Esophagus squamous epithelium (tissue), 5 donors: ENCODE measurements at places on chromosomes 6 and 20.

DNA sequence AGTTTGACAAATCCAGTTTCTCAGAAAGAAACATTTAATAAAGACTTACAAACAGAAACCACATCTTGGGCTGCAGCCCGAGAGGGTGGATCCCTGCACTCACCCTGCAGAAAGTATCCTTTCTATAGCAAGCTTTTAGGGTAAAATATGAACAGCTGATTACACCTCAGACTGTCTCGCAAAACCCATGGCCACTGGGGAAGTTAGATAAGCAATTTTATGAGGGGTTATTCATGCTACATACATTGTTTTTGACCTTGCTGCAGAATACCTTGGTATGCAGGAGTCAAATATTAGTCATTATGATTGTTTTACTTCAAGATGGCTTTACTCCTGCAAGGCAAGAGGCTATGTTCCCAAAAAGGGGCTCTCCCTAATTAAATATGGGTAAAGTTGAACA lies 126.9 kb downstream of the OR2B2 start:
- DNase-seq = no peak

DNA sequence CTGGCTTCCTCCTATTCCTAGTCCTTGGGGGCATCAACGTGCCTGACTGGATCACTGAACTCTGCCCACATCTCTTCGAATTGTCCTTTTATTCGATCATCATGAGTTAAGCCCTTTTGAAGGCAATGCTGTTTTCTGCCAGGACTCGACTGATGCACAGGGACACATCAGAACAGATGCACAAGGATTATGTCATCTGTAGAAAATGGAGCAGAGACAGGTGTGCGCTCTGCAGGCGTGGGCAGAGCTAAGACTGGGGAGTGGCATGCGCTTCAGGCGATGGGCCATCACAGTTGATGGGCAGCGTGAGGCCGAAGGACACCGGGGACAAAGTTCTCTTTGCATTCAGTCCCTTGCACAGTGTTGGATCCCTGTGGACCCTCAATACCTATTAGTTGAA lies 13.1 kb downstream of the GABRR1 start:
- no peak for DNase-seq

GRCh38 chr6:120569714-120570113 lies 764.6 kb downstream of the TBC1D32 start:
- DNase-seq = no peak

- DNase-seq = no peak
Observed at GRCh38 chr6:100121854-100122609, 128.0 kb upstream of the MCHR2 start.

DNA sequence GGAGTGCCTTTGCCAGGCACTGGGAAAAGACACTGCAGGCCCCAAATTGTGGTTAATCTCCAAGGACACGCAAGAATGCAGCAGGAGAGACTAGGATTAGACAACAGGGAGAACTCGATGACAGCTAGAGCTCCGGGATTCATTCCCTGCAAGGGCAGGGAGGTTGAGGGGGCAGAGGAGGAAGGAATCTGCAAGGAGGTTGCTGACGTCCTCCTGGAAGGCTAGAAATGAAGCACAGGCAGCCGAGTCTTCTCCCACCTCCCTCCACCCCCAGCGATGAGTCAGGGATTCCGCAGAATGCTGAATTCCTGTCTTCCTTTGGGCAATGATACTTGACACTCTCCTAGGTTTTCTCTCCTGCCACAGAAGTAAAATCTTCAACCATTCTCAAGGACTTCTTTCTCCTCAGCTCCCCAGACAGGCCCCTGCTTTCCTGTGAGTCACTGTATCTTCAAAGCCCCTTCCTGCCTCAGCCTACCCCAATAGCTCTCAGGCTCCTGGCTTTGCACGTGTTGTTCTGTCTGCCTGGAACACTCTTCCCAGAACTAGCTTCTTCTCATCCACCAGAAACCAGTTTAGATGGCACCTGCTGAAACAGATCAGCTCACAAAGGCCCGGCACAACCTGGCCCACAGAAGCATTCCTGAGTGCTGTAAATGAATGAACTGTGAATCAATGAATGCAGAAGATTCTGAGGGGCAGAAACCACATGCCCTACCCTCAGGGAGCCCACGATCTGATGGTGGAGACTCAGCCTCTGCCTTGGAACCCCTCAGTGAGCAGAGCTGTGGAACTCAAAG lies 85.6 kb downstream of the MRPL14 start:
- DNase-seq = no peak

DNA sequence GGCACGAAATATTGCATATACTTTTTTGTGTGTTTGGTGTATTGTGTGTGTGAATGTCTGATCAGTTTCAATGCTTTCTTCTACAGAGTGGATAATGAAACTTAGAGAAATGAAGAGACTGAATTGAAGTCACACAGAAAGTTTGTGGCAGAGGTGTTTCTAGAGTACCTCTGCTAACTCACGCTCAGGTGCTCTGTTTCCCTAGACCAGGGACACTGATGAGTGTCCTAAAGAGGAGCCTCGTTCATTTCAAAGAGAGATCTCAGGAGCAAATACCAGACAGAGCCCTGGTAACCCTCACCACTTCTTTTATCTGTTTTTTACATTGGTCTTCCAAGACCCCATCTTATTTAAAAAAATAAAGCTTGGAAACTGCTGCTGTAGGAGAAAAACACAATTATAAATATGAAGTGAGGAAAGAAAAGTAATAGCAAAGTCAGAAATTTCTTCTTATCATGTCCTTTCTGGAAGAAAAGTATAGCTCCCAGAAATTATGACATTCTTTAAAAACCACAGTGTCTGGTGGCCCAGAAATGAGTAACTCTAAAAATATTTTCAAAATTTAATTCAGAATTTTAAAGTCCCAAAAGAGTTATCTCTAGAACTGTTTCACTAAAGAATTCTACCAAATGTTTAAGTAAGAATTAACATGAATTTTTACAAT lies 720.6 kb downstream of the RFPL4B start:
- no peak for DNase-seq

DNA sequence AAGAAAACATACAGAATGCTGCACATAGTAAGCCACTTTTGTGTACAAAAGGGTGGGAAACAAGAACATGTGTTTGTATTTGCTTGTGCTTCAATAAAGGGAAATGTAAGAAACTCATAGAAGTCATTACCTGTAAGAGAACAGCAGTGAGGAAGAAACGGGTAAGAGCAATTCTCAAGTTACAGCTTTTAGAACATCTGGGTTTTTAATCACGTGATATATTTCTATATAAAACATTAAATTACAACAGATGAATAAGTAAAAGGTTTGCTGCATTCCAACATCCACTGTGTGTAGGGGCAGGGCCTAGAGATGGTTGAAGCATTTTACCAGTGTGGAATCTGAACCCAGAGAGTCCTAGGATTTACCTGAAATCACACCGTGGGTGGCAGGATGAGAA lies 36.6 kb upstream of the FAM50B start:
- no peak for DNase-seq

GRCh38 chr20:45354423-45355208 lies 6.4 kb upstream of the SDC4 start:
- no peak for DNase-seq

- no peak for DNase-seq
Observed at GRCh38 chr6:114084327-114084890, 113.5 kb upstream of the HDAC2 start.

GRCh38 chr6:35343092-35343834 lies 905 bp downstream of the PPARD start:
- no peak for DNase-seq

DNA sequence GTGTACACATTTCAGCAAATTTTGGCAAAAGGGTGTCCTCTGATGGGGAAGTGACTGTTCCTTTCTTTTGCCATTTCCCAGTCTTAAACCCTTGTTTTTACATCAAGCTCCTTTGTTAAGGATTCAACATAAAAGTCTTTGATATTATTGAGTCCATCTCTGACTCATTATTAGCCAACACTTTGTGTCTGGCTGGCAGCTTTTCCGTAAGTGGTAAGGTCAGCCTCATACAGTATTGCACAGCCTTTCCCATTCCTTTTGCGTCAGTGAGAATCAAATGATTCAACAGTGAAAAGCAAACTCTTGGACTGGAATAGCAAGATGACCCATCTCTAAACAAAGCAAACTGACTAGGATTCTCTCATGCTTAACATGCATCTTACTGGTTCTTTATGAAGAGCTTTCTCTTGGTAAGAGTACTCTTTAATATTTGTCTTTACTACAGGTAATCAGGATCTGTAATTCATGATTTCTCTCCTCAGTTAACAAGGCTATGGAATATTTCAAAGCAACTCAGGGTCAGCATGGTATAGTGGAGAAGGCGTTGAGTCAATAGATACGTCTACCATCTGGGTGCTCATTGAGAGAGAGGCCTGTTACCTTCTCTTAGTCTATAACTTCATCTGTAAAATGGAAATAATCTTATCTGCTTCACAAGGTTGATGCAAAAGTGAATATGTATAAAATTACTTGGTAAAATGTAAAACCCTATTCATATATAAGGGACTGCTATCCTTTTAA lies 183.6 kb downstream of the PRL start:
- DNase-seq = no peak

- no peak for DNase-seq
Observed at GRCh38 chr6:140366991-140367390, 992.5 kb upstream of the CITED2 start.
